ENCODE measurements at places on chromosomes 6 and 20.

DNA sequence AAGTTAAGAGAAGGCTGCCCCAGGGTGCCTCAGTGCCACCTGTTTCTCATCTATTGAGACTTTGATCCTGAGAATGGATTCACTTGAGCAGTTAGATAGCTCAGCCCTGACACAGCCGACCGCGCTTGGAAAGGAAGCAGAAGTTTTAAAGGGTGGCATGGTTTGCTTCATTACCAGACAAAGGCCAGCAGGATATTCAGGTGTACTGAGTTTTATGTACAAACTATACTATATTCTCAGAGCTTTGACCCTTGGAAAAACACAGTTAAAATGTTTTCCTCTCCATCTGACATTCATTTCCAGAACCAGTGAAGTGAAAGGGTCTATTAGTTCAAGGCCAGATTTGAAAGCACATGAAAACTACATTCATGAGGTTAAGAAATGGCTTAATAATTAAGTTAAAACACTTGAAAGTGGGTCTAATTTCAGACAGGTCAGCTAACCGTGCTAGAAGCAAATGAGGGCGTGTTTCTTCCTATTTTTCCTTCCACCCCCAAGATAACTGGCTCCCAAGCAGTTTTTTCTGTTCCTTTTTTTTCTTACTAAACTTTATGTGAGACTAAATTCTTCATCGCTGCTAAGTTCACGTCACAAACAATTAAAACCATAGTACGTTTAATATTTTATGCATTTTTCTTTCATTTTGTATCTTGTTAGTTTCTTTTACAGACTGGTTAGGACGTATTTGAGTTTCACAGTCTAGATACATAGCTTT is 385.3 kb upstream of the SOX4 start:
- no peak for DNase-seq

- no peak for DNase-seq
These were observed 57.3 kb upstream of the ECI2 start for GRCh38 chr6:4192627-4193026.

DNA sequence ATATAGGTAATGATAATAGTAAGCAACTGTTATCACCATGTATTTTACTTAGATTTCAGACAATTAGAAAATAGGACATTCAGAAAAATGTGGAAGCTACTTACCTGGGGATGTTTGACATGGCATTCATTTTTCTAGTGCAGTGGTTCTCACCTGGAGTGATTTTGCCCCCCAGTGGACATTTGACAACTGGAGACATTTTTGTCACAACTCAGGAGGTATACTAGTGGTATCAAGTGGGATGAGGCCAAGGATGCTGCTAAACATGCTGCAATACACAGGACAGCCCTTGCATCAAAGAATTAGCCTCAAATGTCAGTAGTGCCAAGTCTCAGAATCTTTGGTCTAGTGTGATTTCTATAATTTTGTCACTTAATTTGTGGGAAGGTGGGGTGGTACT is 36.1 kb downstream of the NUS1 start:
- DNase-seq: peak; percentile 37

DNA sequence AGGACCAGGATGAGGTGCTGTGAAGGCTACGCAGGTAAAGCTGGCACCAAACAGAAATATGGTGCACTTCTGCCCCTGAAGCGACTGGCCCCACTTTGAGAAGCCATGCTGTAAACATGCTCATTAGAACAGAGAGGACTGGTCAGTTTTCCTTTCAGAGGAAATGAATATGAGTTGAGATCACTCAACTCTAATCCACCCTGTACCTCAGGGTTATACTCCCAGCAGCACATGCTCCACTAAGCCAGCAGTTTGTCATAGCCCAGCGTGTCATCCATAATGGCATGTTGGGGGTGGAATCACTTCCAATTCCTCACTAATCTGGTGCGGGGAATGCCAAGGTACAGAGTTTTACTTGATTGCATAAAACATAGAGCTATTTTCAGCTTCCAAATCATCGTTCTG is 98.1 kb downstream of the HIVEP2 start:
- no peak for DNase-seq

- DNase-seq: no peak
These were observed 17.5 kb downstream of the RIN2 start for GRCh38 chr20:19775353-19776253.

DNA sequence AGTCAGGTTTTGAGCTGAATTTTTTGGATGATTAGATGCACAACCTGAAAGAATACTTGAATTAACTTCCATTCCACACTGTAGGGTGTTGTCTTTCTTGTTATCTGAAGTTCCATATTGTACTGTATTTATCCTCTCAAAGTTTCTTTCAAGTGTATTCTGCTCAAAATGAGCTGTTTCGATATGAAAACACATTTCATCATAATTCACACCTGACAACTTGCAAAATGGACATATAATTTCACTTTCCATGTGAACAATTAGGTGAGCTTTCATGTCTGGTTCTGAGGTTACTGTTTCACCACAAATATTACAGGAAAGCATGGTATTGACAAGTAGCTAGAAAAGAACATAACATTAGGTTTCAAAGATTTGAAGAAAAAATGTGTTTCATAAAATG is 1.7 kb downstream of the ZUP1 start:
- DNase-seq: peak; percentile 78

DNA sequence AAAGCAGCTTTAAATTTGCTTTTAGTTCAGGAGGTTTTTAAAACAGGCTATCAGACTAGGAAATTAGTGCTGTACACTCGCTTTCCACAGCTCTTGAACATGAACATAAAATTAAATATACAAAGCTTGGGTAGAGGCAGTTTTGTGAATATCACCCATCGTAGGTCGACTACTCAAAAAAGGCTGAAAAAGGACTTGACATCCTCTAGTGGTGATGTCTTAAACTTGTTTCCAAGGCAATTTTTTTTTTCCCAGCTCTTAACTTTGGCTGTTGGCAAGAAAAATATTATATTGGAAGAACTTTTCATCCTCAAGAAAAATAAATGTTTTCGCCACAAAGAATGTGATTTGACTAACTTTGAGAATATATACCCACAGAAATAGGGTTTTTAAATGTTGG is 2.9 kb downstream of the MAP7 start:
- DNase-seq: peak; percentile 72

DNA sequence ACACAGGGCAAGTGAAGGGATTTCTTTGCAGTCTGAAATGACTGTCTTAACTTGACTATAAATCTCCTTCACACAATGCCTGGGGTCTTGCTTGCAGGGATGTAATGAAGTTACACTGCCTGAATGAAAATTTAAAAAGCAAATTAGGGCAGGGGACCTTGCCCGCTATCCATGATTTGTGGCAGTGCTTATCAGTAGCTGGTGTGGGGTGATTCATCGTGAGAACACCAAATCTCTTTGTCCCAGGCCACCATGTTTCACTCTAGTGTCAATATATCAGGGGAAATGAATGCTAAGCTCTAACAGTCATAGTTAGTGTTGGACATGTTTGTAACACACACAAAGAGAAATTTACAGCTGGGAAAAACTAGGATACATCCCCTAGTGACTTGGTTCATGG is 713.7 kb upstream of the EPHA7 start:
- DNase-seq: no peak

DNA sequence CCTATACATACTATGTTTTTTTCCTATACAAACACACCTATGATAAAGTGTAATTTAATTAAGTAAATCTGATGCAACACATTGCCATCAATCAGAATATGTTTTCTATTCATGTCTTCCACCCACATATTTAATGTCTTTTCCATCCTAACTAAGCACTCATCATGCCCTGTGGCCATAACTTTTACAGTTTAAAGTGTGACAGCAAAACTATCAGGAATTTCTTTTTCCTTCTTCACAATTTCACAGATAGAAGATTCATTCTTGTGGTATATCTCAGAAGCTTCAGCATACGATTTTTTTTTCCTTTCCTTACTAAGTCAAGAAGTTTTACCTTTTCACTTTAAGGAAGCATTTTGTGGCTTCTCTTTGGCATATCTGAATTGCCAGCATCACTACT is 7.0 kb upstream of the BEND6 start:
- no peak for DNase-seq

GRCh38 chr6:135066806-135067205 is 12.2 kb upstream of the HBS1L start:
- DNase-seq: no peak

DNA sequence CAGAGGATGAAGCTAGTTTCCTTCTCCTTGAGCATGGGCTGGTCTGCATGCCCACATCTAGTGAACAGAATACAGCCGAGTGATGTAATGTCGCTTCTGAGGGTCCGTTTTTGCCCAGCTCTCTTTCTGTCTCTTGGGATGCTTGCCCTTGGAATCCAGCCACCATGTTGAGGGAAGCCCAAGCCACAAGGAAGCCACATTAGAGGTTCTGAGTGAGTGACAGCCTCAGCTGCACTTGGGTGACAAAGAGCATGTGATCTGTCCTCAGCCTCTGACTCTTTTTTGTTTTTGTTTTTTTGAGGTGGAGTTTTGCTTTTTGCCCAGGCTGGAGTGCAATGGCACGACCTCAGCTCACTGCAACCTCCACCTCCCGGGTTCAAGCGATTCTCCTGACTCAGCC is 100.6 kb upstream of the SALL4 start:
- DNase-seq: no peak

GRCh38 chr6:170464524-170464979 is 88.6 kb downstream of the PSMB1 start:
- no peak for DNase-seq

GRCh38 chr6:34917626-34918285 is 28.7 kb downstream of the ANKS1A start:
- no peak for DNase-seq

- no peak for DNase-seq
These were observed 236.8 kb upstream of the RREB1 start for GRCh38 chr6:6870921-6871320.

DNA sequence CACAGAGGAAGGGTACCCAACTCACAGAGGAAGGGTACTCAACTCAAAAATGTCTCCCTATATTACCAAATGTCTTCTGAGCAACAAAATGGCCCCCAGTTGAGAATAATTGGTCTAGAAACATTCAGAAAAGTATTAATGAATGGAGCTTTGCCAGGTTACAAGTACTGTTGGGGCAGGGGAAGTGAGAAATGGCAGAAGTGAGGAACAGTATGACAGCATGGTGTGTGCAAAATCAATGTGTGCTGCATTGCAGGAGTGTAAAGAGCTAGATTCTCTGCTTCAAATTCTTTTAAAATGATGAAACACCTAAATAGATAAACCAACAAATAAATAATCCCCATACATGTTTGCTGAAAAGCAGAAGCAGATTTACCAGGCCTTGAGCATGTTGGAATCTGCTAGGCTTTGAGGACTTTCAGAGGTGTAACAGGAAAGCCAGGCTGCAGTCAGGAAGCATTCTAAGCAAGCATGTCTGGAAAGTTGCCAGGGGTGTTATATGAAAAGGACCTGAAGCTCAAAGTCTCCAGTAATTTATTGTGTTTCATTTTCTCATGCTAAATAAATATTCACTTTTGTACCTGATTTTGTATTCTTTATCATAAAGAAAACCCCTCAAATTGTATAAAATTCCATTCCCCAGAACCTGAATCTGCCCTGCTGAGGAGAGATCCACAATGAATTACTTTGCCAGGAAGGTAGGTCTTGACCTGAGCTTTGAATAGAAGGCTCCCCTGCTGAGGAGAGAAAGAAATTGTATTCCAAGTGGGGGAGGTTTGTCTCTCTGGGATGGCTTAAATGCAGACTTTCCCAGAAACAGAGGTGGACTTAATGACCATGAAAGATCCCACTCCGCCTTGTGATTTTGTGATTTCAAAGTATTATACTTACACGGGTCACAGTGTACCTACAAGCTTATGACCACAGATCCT is 265.0 kb upstream of the MARCKS start:
- no peak for DNase-seq

GRCh38 chr6:150831577-150831976 is 33.9 kb upstream of the MTHFD1L start:
- no peak for DNase-seq

- DNase-seq: no peak
These were observed 28.0 kb downstream of the STX11 start for GRCh38 chr6:144178323-144178722.

DNA sequence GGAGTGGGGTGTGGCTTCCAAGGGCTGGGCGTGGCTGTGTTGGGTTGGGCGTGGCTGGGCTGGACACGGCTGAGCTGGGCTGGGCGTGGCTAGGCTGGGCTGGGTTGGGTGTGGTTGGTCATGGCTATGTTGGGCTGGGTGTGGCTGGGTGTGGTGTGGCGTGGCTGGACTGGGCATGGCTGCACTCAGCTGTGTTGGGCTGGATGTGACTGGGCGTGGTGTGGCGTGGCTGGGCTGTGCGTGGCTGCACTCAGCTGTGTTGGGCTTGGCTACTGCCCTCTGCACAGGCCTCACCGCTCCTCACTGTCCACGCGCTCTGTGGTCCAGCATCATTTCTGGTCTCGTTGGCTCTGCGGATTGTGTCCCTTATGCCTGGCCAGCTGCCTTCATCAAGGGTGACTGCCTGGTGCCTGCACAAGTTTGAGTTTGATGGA is 43.5 kb upstream of the SLCO4A1 start:
- peak; percentile 64 for DNase-seq

DNA sequence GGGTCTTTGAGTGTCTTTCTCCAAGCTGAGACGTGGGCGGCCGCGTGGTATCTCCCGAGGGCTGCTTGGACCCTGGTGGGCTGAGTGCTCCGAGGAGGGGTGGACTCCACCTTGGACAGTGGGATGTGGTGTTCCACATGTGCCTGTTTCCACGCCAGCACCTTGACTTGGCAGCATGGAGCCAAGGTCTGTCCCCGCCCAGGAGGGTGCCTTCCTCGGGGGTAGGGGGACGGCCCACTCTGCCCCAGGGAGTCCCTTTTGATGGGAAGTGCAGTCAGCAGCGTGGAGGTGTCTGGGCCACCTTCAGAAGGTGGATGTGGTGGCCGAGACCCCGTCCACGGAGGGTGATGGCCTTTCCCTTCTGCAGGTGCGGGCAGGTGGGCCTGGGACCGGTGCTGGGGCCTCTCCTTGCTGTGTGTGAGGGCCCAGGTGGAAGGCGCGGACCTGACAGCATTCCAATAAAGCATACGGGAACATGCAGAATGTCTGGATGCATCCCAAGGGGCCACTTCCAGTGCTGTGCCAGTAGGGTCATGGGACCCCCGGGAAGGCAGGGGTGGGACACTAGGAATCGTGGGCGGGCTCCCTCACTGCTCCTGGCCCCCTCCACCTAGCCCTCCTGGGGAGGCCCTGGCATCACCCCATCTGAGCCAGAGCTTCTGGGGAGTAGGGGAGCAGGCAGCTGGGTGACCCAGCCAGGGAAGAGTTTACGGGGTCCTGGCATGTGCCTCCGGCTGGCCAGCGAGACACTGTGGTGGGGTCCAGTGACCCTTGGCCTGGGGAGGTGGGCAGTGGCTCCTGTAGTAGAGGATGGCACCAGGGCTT is 3.5 kb upstream of the COL20A1 start:
- DNase-seq: no peak

Data from hematopoietic multipotent progenitor cell treated with erythropoietin and hydrocortisone succinate and interleukin-3 and kit ligand, for 8 days (in vitro differentiated cells).